ENCODE measurements at places on chromosomes 4 and X.

GRCh38 chr4:184376126-184376838 is 98.1 kb downstream of the IRF2 start:
- no peak for DNase-seq

- DNase-seq: no peak
Observed at GRCh38 chr4:100913685-100914084, 395.9 kb upstream of the EMCN start.

GRCh38 chr4:146049802-146050201 is 111.2 kb upstream of the ZNF827 start:
- DNase-seq: no peak

GRCh38 chr4:134702374-134702773 is 500.8 kb upstream of the PABPC4L start:
- DNase-seq: no peak

- DNase-seq: no peak
Observed at GRCh38 chr4:136873555-136873954, 658.7 kb downstream of the PCDH18 start.

DNA sequence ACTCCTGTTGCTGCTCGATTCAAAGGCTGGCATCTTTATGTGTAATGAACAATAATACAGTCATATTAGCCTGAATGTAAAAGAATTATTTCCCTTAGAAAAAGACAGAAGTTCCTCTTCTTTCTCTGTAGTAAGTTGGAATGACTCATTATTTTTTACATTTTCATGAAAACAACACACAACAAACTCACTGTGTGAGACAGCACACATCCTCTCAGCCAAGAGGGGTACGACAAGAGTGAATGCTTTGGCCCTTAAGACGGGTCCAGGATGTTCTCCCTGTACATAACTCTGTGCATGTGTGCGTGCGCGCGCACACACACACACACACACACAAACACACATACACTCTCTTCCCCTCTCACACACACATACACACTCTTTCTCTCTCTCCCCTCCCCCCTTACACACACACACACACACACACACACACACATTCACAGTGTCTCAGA is 72.8 kb downstream of the MANBA start:
- no peak for DNase-seq
